Large intestine (tissue), 12 donors: ENCODE measurements at places on chromosomes 11 and 22.

DNA sequence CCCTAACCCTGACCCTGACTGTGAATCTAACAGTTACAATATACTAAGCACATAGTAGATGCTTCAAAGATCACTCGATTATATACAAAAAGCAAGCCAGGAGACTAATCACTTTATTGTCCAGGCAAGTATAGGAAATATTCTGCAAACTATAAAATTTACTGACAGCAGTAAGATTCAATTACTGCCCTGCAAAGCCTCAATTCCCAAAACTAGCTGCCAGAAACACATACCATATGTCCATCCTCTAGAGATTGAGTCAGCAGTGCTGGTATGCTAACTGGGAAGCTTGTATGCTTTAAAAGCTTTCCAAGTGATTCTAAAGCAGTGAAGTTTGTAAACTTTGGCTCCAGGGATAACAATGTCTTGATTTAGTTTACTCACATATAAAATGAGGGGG is 26.1 kb downstream of the CSTF3 start:
- DNase-seq = no peak

DNA sequence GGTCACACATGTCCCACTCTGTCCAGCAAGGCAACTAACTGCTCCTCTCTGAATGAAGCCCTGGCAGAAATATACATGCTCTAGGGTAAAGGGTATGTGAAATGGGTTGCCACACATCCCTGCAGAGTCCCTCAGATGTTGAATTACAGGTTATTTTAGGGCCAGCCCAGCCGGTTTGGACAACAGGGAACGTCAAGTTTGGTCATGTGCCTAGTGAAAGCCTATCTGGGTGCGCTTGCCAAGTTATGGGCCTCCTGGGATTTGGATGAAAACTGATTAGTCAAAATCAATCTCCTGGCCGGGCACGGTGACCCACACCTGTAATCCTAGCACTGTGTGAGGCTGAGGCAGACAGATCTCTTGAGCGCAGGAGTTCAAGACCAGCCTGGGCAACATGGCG is 10.4 kb downstream of the AP1B1 start:
- DNase-seq = no peak

- peak; percentile 83 for DNase-seq
Measured at GRCh38 chr22:39985383-39986035, 9.2 kb upstream of the FAM83F start.

- DNase-seq = no peak
Measured at GRCh38 chr22:27663812-27664211, 137.7 kb downstream of the MN1 start.

- no peak for DNase-seq
Measured at GRCh38 chr11:75705541-75705940, 12.1 kb upstream of the MOGAT2 start.

DNA sequence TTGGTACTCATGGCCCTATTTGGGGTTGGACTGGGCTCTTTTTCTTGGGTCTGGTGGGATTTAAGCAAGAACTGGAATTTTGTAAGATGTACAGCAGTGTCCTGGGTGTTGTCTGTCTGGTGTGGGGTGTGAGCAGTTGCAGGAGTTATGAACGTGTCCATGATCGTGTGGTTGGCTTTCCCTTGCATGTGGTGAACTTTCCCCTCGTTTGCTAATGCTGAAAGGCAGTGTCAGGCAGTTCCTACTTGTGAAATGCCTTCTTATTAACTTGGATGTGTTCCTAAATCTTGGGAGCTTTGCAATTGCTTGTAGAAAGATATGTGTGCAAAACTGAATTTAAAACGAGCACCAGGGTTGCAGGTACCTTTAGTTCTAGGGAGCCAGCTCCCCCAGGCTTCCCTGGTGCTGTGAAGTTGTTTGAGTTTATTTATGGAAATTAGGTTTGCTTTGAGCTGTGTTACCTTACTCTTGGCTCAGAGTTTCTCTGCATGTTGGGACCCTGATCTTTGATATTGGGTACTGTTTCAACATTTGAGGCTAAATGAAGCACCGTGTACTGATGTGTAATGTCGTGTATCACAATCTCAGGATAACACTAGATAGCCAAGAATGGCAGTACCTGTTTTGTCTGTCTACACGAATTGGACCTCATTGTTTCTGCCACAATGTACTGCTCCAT is 35.8 kb upstream of the HSD17B12 start:
- peak; percentile 15 for DNase-seq

DNA sequence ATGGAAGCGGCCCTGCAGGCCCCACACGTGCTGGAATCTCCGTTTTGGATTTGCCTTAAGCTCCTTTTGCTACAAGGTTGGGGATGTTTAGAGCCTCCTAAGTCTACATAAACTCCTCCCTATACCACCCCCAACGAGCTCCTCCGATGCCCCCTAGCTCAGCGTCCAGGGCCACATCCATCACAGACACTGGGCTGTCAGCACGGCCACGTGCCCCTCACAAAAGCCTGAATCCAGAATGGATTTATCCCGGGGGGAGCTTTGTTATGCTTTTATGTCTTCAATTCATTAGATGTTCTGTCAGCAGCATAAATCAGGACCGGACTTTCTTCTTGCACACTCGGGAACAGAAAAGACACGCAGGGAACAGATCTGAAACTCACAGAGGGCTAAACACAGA is 52.6 kb upstream of the CD82 start:
- DNase-seq = no peak

- no peak for DNase-seq
Measured at GRCh38 chr22:45549762-45550378, 47.2 kb downstream of the FBLN1 start.

DNA sequence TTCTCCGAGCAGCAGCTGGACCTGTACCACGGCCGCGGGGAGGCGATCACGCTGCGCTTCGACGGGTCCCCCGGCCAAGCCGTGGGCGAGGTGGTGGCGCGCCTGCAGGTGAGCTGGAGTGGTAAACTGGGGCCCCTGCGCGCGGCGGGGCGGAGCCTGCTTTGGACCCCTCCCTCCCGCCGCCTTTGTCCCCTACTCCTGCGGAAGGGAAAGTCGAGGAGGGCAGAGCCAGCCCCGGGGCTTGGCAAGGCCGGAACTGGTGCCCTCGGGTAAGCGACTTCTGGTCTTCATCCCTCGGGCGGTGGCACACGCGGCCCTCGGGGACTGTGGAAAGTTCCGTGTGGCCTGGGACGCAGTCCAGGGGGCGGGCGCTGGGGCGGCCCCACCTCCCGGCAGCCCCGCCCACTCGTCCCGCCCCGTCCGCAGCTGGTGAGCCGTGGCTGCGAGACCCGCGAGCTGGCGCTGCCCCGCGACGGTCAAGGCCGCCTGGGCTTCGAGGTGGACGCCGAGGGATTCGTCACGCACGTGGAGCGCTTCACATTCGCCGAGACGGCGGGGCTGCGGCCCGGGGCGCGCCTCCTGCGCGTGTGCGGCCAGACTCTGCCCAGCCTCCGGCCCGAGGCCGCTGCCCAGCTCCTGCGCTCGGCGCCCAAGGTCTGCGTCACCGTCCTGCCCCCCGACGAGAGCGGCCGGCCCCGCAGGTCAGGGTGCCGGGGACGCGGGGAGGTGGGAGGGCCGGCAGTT is 9.2 kb downstream of the SIPA1 start:
- peak; percentile 77 for DNase-seq

DNA sequence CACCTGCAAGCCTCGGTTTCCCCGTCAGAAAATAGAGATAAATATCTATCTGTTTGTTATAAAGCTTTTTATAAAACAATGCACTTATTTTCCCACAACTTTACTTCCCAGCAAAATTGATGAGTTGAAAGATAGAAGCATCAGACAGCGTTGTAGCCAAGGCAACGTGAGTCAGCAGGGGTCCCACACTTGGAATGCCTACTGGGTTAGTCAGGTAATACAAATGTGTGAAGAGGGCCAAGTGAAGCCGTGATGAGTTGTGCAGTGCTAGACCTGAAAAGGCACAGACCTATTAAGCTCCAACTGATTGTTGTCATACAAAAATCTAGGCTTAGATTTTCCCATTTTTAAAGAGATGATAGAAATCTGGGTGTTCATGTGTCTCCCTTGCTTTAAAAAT is 118.7 kb downstream of the PGR start:
- DNase-seq = no peak

- DNase-seq = no peak
Measured at GRCh38 chr11:13310443-13310842, 32.9 kb downstream of the BMAL1 start.

- DNase-seq = no peak
Measured at GRCh38 chr11:119791047-119791446, 62.0 kb upstream of the NECTIN1 start.

GRCh38 chr11:22635689-22636088 is 10.1 kb upstream of the FANCF start:
- DNase-seq = no peak

DNA sequence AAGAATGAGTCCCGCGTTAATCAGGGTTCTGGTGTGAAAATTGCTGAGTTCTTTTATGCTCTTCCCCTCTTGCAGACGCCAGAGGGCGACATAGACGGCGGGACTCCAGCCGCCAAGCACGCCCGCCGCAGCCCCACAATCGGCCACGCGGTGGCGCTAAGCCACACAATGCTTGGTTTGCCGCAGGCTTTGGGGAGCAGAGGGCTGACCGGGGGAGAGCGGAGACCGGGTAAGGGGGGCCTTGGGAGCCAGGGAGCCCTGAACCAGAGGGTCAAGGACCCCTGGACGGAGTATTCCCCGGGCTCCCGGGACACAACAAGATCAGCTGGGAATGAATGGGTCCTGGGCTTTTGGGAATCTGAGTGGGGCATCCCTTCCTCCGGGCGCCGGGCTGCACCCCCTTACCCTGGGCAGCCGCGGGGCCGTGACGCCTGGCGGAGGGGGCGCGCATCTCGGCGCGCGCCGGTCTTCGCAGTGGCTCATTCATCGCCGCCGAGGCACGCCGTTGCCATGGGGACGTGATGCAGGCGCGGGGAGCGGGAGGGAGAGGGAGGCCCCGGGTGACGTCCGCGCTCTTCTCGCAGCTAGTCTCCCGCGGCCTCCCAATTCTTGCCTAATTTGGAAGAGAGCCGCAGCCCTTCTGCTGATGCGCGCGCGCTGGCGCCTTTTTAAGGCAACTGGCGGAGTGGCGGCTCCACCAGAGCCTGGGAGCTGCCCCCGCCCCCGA is 12.2 kb upstream of the NPAS4 start:
- peak; percentile 69 for DNase-seq

DNA sequence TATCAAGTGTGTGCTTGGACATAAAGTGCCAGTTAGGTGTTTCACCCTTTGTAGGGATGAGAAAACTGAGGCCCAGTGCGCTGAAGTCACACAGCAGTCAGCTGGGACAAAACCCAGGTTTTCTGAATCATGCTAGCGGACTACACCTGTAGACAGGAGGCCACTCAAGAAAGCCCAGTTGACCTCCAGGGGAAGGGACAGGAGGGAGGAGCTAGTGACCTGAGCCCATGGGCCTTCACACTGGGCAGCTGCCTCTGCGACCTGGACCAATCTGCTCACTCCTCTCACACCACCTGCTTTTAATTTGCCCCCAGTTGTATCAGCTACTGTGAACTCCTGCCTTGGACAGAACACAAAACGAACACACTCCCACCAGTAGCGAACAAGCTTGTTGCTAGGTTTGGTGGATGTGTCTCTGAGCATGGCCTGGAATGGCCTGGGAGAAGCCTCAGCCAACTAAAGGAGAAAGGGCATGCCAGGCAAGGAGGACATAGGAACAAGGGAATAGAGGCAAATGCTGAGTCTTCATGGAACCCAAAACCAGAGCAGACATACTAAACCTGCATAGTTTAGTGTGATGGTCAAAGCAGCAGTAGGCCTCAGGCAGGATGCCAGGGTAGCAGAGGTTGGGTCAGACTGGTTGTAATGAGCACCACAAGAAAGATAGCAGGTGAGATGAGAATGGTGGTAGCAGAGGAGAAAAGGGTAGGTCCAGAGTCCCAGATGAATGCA is 7.2 kb downstream of the LMO1 start:
- no peak for DNase-seq

DNA sequence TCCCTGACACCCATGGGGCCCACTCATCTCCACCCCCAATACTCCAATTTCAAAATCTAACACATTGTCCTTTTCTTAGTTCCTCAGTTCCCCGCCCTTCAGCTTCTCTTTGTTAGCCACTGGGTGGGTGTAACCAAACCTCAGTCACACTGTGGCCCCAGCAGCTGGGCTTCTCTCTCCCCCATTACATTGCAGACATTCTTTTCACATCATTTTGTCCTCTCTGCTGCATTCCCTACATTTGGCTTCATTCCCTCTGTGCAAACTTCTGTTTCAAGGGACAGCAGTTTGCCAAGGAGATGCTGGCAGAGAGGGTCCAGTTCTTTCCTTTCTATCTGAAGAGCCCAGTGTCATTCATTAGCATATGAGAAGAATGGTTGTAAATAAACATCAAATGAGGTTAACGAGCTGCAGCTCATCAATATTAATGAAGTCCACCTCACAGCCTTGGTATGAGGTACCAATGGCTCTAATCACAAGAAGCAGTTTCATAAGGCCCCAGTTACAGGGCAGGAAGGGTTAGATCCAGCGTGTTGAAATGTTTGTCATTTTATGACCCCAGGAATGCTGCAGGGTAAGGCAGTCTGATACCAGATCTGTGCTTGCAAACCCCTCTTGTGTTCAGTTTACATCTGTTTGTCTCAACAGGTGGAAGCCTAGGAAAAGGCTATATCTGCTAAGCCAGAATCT is 72.3 kb downstream of the ARFGAP2 start:
- DNase-seq = no peak

DNA sequence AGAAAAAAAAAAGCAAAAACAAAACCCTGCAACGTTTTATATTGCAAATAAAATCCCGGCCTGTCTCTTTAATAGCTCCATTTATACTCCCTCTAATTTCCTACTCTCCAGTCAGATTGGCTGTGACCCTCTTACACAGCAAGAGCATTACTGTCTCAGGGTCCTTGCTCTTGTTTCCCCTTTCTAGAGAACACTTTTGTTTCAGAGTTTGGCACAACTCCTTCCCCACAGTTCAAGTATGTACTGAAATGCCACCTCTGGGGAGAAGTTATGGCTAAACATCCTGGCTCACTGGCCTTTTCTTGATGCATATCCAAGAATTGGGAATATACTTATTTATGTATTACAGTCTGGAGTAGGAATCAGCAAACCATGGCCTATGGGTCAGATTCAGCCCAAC is 2.6 kb downstream of the CASP12 start:
- DNase-seq = no peak

- DNase-seq = no peak
Measured at GRCh38 chr22:26581026-26581425, 8.9 kb downstream of the TPST2 start.

- DNase-seq = no peak
Measured at GRCh38 chr22:26748845-26749244, 91.5 kb downstream of the MIAT start.

DNA sequence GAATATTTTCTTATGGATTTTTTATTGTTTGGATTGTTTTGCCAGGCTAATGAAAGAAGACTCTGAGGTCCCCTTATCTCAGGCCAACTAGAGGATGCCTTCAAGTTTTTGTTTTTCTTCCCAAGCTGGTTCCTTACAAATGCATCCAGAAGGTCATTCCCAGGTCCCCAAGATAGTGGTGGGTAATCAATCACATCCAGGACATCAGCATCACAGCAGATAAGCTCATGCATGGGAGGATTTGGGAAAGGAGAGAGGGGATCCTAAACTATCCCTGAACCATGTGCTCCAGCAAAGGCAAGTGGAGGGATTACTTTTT is 20.7 kb downstream of the FZD4 start:
- no peak for DNase-seq

- DNase-seq = no peak
Measured at GRCh38 chr11:20824773-20825172, 155.4 kb downstream of the NELL1 start.
